ENCODE measurements at places on chromosomes 11 and 22.

GRCh38 chr11:76798671-76799065 is 15.5 kb downstream of the TSKU start:
- DNase-seq, result no peak

DNA sequence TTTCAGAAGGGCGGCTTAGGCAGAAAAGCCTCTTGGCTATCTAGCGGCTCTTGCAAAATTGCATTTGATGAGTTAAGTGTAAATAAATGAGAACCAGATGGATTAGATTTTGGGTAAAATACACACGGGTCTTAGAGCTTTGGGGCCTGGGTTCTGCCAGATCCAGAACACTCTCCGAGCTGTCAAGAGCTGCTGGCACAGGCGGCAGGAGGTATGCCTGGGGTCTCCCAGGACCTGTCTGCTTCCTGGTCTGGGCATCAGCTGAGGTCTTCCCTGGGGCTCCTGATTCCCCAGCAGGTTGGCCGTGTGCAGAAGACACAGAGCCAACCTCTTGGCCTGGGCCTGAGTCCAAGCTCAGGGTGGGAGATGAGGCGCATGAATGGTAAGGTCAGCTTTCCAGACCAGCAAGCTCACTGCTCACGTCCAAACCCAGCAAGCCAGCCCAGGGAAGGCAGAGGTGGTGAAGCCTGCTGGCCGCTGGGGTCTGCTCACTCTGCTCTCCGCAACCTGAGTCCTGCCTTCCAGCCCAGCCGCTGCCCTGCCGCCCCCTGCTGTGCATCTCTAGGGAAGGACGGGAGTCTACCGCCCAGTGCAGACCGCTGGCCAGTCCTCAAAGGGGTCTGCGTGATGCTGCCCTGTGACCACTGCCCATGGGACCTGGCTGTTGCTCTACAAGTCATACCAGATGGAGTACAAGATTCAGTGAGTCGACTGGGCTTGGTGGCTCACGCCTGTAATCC is 44.9 kb downstream of the SCUBE1 start:
- DNase-seq, result no peak

- DNase-seq, result no peak
These were observed 104.5 kb downstream of the RELT start for GRCh38 chr11:73480677-73481076.

DNA sequence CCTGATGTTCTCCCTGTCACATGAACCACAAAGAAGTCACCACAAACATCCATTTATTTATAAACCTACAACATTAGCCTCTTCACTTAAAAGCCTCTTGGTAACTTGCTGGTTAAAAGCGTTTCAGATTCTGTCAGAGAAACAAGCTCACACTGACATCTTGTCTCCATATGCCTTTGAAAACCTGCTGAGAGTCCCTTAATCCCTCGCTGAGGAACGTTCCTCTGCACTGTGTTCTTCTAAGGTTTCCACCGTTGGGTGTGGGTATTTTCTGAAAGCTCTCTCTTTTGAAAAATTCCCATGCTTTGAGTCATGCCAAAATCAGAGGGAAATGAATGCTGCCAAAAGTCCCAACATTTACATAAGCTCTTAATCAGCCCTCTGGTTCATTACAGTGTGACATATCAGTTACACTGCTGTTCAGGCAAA is 149.8 kb downstream of the CCDC34 start:
- no peak for DNase-seq

DNA sequence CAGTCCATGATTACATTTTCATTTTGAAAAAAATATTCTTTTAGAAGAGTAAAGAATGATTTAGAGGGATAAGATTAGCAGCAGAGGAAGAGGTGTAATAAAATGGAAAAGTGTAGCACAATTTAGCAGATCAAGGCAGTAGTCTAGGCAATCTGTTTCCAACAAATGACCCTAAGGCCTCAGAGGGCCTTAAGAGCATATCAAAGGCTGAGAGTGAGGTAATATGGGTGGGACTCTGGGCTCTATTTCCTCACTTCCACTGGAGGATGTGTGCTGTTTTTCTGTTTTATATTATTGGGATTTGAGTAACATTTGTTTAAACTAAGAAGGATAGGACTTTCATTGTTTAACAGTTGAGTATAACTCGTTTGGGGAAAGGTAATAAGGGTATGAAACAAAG is 28.8 kb downstream of the CCDC81 start:
- no peak for DNase-seq

- no peak for DNase-seq
These were observed 537 bp downstream of the EP300 start for GRCh38 chr22:41092847-41093411.

DNA sequence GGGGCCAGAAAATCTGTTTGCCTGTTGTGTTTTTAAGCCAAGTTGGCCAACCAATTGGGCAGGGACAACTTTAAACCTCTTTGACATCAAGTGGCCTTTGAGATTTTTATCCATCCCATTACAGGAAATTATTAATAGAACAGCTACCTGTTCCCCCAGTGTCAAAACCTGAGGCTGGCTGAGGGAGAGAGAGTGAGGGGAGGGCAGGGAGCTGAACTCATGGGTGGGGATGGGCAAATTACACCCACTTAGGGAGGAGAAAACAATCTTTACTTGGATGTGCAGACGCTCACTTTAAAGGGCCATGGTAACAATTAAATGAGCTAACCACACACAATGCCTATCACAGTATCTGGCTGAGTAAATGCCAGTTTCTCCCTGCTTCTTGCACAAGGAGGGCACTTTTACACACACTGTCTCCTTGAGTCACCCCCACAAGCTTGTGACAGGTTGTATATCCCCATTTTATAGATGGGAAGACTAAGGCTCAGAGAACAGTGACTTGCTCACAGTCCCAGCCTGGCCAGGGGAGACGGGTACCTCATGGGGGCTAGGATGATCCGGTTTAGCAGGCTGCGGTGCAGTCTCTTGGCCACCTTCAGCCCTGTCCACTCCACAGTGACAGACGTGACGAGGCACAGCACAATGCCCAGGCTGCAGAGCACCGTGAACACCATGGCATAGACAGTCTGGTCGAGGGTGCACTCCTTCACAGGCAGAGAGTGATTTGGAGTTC is 17.8 kb upstream of the KCNJ11 start:
- no peak for DNase-seq

Measured in NCI-H1105 (cell line).